ENCODE measurements at places on chromosomes 16 and 17.

- DNase-seq, result no peak
Observed at GRCh38 chr17:72145962-72146361, 25.1 kb downstream of the SOX9 start.

DNA sequence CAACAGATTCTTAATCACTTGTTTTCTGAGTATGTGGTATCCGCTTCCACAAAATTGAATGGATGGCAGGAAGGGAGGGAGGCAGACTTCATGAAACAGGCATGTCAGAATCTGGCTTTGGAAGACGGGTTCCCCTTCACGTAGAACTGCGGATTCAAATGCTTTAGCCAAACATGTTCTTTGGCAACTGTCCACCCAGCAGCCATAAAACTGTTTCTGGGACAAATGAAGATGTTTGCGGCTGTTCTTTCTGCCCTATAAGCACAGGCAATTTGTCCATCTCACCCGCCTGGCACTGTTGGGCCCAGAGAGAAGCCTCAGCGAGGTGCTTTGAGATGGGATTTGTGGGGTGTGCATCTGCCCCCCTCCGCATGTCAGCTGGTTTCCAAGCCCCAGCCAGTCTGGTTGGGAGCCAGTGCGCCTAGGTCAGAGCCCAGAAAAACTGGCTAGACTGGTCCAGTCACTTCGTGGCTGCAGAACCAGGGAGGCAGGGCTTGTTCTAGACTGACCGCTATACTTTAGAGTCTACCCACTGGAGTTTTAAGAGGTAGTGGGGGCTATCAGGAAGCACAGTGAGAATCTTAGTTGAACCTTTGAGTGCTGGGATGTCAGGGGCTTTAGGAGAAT is 6.3 kb downstream of the CRHR1 start:
- no peak for DNase-seq

DNA sequence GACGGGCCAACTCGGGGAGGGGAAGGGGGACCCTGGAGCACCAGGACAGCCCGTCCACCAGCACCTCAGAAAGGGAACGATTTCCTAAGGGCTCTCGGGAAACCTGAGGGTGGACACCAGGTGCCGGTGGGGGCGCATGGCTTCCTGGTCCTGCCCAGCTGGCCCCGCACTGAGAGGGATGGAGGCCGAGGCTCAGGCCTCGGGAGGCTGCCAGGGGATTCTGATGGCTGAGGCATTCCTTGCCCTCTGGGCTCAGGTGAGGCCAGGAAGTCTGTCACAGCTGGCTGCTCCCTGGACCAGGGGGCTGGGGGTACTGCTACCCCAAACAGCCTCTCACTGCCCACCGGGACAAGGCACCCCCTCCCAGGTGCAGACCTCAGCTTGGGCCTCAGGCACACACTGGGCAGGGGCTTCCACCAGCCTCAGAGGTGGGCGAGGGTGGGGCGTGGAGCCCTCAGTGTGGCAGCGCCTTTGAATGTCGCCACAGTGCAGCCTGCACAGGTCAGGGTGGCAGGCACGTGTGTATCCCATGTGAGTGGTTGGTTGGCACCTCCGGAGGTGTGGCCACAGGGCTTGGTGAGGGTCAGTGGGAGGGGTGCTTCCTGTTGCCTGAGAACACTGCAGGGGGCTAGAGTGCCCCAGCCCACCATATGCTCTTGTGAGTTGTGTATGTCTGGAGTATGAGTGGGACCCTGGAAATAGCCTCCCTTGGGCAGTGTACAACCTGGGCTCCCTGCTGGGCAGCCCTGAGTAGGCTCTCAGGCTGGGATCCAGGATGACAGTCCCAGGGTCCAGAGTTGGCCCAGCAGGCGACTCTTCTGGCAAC is 3.9 kb upstream of the FSCN2 start:
- no peak for DNase-seq

GRCh38 chr17:18237461-18237860 is 12.0 kb downstream of the LLGL1 start:
- DNase-seq, result no peak

DNA sequence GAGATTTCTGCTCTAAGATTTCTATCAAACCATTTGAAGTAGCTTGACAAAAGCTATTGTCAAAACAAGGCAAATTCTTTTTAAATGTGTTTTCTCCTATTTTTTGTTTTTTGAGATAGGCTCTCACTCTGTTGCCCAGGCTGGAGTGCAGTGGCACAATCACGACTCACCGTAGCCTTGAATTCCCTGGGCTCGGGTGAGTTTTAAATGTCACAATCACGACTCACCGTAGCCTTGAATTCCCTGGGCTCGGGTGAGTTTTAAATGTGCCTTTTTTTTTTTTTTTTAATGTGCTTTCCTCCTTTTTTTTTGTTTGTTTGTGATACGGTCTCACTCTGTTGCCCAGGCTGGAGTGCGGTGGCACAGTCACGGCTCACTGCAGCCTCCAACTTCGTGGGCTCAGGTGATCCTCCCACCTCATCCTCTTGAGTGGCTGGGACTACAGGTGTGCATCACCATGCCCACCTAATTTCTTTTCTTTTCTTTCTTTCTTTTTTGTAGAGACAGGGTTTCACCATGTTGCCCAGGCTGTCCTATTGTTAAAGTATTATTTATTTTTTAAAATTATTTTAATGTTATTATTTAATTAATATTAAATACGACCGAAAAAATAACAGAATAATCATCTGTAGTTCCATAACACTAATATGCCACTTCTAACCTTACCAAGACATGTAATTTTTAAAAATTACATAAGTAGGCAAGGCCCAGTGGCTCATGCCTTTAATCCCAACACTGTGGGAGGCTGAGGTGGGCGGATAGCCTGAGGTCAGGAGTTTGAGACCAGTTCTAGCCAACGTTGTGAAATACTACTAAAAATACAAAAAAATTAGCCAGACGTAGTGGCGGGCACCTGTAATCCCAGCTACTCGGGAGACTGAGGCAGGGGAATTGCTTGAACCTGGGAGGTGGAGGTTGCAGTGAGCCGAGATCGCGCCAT is 69.7 kb upstream of the FA2H start:
- no peak for DNase-seq

DNA sequence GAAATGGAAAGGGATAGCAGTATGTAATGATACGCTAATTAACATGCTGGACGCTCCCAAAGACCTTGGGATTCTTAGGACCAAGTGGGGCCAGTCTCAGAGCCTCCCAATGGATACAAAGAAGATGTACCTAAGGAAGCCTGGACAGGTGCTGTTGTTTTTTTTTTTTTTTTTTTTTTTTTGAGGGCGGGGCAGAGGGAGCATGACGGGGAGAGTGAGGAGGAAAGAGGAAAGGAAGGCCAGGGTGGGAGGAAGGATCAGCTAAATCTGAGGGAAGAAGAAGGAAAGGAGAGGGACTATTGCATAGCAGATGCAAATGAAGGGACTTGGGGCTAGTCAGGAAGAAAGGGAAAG is 2.5 kb downstream of the VAMP2 start:
- no peak for DNase-seq

Data from T-cell (primary cell).